ENCODE measurements at places on chromosomes 3 and 15. TPM values are rescaled to one million over a fixed set of nuclear protein-coding genes. Genes with fewer than 3 reads are reported as not detected.

The CHL1 gene
- not detected for total RNA-seq

The NR1I2 gene
- 0.43 TPM for total RNA-seq

- no peak for ATAC-seq
Measured at GRCh38 chr15:79924379-79924778, 27.6 kb upstream of the MTHFS start.

The XYLB gene
- total RNA-seq = 10.1 TPM

- ATAC-seq = no peak
Measured at GRCh38 chr15:63046917-63047760, 4.6 kb downstream of the TPM1 start.

The RTP3 gene
- total RNA-seq = not detected

DNA sequence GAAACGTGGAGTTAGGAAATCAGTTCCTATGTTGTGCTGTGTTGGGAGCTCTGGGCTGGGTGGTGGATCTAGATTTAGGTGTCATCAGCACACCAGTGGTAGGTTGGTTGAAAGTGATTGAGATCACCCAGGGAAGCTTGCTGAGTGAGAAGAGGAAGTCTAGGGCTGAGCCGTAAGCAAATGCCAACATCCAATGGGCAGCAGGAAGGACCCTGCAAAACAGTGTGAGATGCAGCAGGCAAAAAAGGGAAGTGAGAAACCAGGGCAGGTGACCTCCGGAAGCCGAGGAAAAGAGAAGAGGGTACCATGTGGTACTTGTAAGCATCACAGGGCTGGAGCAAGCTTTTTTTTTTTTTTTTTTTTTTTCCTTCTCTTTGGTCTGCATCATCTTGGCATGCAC, 15.9 kb upstream of the COPG1 start:
- no peak for ATAC-seq

GRCh38 chr3:12916159-12916558, 74.8 kb upstream of the RPL32 start:
- peak; percentile 71 for ATAC-seq

- no peak for ATAC-seq
Measured at GRCh38 chr3:46712191-46713049, 5.2 kb downstream of the PRSS50 start.

GRCh38 chr15:22951381-22952280, 28.5 kb downstream of the CYFIP1 start:
- no peak for ATAC-seq

DNA sequence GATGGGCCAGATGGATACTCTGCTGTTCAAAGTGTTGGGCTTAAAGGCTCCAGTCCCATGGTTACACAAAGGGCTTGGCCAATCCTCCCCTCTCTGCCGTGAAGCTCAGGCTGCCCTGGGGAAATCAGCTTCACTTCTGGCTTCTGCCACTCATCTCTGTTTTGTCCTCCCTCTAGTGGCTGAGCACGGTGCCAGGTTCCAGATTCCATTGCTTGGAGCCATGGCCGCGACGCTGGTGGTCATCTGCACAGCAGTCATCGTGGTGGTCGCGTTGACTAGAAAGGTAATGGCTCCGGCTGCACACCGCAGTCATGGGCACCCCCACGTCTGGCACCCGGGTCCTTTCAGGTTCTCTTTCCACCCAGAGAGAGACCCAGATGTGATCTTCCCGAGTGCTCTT, 5.6 kb downstream of the TIGIT start:
- ATAC-seq = peak; percentile 33

The CYP11A1 gene
- not detected for total RNA-seq

DNA sequence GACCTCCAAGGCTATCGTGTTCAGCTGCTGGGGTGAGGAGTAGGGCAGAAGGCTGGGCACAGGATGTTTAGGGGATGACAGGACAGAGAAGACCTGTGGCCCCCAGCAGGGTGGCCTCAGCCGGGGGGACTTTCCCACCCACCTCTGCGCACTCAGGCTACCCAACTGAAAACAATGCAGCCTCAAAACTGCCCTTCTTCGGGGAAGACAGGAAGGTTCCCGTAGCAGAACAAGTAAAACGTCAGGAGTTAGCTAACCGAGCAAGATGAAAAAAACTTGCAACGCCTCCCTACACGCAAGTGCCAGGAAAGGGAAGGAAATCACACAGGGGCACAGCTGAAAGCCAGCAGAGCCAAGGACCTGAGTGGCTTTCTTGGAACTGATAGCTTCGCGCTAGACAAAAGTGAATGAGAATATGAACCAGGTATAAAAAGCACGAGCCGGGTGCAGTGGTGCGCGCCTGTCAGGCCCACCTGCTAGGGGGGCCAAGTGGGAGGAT, 38.4 kb upstream of the FURIN start:
- peak; percentile 87 for ATAC-seq

- ATAC-seq = peak; percentile 77
Measured at GRCh38 chr3:97835761-97836160, 13.9 kb downstream of the CRYBG3 start.

The TRPC1 gene
- total RNA-seq = 8.0 TPM

The MAGI1 gene
- 0.06 TPM for total RNA-seq

GRCh38 chr15:59443341-59444072, 5.5 kb downstream of the FAM81A start:
- ATAC-seq = no peak

- no peak for ATAC-seq
Measured at GRCh38 chr3:166071-166470, 30.5 kb upstream of the CHL1 start.

GRCh38 chr3:57274845-57275244, 17.6 kb downstream of the ASB14 start:
- no peak for ATAC-seq

The CDCP1 gene
- total RNA-seq = 0.17 TPM
